ENCODE measurements at places on chromosomes 12 and 14. TPM values are rescaled to one million over a fixed set of nuclear protein-coding genes. Genes with fewer than 3 reads are reported as not detected.

RAB15 gene
- total RNA-seq: 4.1 TPM

INSM2 gene
- not detected for total RNA-seq

DNA sequence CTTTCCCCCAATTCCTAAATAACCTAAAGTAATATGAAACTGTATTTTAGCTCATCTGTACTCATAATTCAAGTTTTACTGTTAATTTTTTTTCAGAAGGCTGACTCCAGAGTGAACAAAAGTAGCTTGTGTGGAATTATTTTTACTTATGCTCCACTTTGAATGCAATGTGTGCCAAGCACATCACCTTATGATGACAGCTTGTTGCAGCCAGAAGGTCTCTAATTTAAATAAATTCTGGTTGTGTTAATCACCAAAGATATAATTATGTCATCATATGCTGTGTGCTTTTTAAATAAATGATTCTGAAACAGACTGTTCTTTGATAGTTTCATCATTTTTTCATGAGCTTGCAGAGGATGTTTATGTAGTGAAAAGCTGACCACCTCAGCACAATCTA, 283.1 kb downstream of the TMEM117 start:
- DNase-seq: no peak

DNA sequence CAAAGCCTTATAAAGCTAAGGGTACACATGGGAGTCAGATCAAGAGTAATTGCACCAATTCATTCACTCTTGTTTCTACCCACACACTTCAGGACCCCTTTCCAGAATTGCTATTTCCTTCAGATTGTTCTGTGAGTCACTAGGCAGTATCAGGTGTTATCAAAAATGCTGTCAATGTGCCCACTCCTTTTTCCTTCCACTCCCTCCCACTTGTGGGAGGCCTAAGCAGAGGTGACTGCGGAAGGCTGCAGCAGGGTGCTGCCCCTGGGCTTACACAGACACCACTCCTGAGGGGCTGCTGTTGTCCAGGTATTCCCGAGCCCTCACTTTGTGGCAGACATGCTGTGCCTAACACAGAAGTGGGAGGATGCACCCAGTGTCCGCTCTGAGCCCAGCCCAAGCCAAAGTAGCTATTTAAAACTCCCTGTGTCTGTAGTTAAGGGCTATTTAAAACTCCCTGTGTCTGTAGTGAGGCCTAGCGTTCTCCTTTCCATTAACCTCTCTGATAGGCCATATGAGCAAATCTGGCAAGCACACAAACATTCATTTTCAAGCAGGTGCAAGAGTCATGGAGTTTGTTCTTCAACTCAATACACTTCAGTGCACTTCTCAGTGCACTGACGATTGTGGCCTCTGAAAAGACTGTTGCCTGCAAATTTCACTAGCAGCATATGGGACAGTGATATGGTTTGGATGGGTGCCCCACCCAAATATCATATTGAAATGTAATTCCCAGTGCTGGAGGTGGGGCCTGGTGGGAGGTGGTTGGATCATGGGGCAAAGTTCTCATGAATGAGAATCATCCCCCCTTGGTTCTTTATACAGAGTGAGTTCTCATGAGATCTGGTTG, 117.8 kb downstream of the PHLDA1 start:
- DNase-seq: no peak

Data from osteoblast (primary cell).